Ureter (tissue), 1 donor: ENCODE measurements at places on chromosomes 2 and 18.

DNA sequence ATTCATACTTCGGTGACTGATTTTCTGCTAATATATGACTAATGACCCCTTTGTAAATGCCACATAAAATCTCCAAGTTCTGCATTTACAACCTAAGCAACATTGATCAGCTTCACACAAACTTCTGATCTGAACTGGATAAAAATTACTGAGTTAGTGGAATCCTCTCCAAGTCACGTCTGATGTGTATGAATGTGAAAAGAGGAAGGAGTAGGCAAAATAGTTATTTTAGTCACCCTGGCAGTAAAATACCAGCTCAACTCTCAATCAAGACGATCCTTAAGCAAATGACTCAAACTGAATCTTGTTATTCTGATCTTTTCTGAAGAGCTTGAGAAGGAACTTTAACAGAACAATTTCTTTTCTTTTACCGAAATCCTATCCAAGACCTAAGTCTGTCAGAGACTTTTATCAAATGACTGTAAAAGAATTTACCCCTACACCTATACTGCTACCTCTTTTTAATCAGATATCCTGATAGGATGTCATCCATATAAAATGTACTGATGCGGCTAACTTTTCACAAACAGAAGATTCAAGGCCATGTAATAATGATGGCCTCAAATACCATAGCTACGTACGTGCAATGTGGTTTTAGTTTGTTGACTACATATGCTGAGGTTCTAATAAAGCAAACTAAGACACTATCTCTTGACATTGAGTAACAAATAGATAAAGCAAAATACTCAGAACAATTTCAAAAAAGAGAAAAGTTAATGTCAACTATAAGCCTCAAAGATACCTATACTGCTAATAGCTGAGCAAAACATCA lies 23.7 kb downstream of the CUL3 start:
- no peak for DNase-seq

- DNase-seq: no peak
Observed at GRCh38 chr2:24774373-24774772, 18.8 kb downstream of the PTRHD1 start.

GRCh38 chr2:215038421-215038820 lies 100.0 kb downstream of the ABCA12 start:
- no peak for DNase-seq

DNA sequence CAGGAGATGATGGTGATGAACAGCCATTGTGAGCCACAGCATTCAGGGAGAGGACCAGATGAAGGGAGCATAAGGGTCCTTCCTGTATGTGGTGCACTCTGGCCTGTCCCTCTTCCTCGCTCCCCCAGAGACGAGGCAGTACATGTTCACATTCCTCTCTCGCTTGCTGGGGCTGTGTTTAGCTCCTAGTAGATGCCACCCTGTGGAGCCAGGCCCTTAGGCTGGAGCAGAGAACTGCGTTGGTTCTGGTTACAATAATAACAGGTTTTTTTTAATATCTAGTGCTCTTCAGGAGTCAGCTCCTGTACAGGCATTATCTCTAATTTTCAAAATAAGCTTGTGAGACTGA lies 171.1 kb upstream of the MYT1L start:
- no peak for DNase-seq
